ENCODE measurements at places on chromosomes 11 and 22. TPM values are rescaled to one million over a fixed set of nuclear protein-coding genes. Genes with fewer than 3 reads are reported as not detected.

MS4A15 gene
- total RNA-seq, result not detected

DNA sequence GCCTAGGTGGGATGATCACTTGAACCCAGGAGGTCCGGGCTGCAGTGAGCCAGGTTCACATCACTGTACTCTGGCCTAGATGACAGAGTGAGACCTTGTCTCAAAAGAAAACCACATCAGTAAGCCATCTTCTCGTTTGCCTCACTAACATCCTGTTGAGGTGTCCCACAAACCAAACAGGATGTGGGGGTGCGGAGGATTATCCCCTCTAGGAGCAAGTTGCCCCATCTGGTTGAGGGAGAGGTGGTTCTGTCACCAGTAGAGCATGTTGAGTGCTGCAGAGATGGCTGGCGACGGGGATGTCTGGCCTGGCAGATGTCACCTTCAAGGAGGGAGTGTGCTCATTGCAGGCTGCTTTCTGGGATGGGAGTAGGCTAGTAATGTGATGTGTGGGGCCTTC, 72.4 kb downstream of the ZNRF3 start:
- DNase-seq, result no peak

GRCh38 chr22:43884600-43885318, 7.1 kb downstream of the PNPLA5 start:
- no peak for DNase-seq

DNA sequence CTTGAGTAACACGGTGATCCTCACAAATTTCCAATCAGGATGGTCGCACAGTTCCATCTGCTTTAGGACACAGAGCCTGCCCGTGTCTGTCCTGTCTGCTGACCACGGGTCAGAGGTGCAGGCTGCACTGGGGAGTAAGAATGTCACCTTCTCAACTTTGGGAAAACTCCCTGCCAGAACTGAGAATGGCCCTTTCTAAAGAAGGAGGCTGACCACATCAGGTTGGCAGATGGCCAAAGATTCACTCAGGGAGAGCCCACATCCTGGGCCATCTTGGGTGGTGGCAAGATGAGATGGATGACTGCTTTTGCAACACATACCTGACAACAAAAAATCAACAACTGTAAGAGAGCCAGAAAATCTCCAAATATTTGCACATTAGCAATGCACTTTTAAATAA, 101.9 kb downstream of the IGLL1 start:
- peak; percentile 70 for DNase-seq

- no peak for DNase-seq
Observed at GRCh38 chr11:64484191-64485022, 106.6 kb upstream of the SLC22A12 start.

- DNase-seq, result no peak
Observed at GRCh38 chr11:66543263-66544107, 2.4 kb downstream of the ZDHHC24 start.

GRCh38 chr11:124725719-124726105, 14.0 kb upstream of the NRGN start:
- no peak for DNase-seq

DNA sequence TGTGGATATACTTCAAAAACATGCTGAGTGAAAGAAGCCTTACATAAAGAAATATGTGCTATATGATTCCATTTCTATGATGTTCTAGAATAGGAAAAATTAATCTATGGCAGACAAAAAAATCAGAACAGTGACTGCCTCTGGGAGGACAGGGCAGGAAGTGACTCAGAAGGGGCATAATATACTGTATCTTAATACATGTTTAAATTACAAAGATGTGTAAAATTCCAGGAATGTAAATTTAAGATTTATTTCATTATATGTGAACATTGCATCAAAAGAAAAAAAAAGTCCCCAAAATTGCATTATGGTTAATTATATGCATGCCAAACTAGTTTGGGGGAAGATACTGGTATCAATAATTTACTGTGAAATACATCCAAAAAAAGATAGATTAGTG, 32.2 kb downstream of the SBF2 start:
- DNase-seq, result no peak

- no peak for DNase-seq
Observed at GRCh38 chr22:49880281-49880680, 26.6 kb downstream of the ZBED4 start.

GRCh38 chr22:45218976-45219375, 21.7 kb downstream of the KIAA0930 start:
- DNase-seq, result no peak

PNPLA3 gene
- total RNA-seq, result 1.8 TPM

- DNase-seq, result no peak
Observed at GRCh38 chr11:28393348-28393747, 285.2 kb downstream of the METTL15 start.

GRCh38 chr22:50252082-50253045, 1.3 kb upstream of the HDAC10 start:
- peak; percentile 66 for DNase-seq

- peak; percentile 78 for DNase-seq
Observed at GRCh38 chr22:30572840-30573593, 1.4 kb downstream of the GAL3ST1 start.

GRCh38 chr22:25941365-25941960, 199.5 kb downstream of the MYO18B start:
- DNase-seq, result no peak

DNA sequence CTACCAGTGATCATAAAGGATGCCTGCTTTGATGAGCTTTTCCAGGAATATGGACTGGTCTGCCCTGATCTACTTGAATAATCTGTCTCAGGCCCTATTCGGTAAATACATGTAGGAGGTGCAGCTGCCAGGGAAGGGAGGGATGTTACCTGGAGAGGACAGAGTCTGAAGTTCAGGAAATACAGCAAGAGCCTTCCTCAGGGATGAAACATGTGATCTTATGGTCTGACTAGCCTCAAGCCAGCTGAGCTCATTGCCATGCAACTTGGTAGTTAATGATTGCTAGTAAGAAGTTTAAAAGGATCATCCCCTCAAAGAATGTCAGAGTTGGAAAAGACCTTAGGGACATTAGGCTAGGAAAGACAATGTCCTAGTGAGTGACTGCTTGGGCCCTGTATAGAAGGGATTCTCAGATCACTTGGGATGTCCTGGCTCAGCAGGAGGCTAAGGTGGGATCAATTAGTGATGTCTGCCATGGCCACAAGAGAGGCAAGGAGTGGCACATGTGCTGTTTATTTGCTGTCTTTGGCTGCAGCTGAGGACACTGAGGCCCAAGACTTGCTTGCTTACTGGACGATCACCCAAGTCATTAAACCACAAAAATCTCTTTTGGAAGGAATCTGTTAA, 18.5 kb downstream of the PTPRJ start:
- DNase-seq, result peak; percentile 83

- DNase-seq, result peak; percentile 13
Observed at GRCh38 chr11:606245-606644, 9.5 kb downstream of the IRF7 start.

- DNase-seq, result no peak
Observed at GRCh38 chr11:20501971-20502370, 97.4 kb upstream of the SLC6A5 start.

DNA sequence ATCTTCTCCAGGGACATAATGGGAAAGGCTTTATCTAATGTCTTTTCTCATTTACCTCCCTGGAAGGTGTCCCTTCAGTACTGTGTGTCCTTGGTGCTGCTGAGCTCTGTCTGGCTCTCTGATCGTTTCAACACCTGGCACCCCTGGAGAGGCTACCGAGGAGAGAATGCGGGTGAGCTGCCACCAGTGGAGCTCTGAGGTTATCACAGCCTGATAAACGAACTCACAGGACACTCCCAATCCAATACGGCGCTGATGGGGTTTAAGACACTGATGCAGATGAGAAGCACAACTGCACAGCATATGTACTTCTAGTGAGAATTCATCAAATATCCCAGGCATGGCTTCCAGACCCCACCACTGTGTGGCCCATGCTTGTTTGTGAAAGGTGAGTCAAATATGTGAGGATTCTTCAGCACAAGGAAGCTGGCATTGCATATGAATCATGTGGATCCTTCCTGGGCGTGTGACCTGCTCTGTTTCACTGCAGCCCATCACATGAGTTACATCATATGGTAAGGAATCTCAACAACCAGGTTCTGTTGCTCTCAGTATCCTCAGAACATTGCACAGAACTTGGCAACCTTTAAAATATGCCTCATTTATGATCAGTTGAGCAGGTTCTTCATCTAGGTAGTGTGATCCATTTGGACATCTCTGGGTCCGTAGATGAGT, 34.8 kb upstream of the VWA5A start:
- DNase-seq, result no peak

GRCh38 chr22:23604939-23605712, 25.0 kb upstream of the IGLL1 start:
- no peak for DNase-seq

DNA sequence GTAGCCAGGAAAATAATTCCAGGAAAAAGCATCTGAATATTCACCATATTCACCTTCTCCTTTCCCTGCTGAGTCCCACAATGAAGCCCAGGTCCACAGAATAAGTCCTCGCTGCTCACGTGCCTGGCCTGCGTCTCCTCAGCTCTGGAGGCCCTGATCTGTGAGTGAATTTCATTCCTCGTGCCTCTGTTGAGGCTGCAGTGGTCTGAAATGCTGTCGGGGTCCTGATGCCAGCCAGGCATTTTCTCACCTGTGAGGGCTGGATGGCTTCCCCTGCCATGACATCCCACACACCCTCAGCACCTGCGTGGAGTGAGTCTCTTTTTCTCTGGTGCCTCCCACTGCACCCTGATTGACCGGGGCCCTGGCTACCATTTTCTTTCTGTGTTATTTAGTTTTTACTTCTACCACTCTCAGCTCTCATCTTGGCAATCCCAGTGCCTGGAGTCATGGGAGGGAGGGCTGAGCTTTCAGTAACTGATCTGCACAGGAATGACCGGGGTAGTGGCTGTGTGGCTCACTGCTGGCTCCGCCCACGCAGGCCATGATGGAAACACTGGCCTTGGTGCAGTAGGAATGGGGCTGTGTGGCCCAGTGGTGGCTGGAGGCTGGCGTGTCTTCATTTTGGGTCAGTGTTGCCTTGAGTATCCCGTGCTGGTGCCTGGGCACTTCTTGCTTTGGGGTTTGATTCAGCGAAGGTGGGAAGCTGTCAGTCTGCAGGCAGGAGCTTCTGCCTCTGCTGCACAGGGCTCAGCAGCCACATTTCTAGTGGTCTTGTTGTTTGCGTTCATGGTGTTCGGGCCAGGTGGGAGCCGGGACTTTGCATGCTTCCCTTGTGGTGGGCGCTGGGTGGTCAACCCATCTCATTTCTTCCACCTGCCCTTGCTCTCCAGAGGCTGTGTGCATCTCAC, 807.2 kb downstream of the TBC1D22A start:
- no peak for DNase-seq

GLYATL2 gene
- 0.58 TPM for total RNA-seq

DNA sequence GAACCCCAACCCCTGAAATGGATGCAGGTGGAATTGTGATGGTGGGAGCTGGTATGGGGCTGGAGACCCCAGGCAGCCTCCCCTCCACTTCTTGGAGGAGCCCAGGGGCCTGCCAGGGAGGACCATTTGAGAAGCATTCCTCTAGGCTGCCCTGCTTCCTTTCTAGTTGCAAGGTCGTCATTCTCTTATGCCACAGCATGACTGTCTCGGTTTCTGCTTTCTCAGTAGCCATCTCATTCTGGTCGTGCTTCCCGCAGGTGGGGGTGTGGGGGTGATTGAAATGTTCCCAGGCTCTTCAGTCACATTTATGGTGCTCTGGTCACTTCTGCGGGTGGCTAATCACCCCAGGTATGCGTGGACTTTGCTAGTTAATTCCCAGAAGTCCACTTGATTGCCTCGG, 223.7 kb upstream of the TBCEL start:
- no peak for DNase-seq

GRCh38 chr11:39777035-39777434, 1682.4 kb downstream of the LRRC4C start:
- no peak for DNase-seq

STX3 gene
- 28.4 TPM for total RNA-seq

- no peak for DNase-seq
Observed at GRCh38 chr11:130515829-130516553, 67.5 kb downstream of the ADAMTS15 start.

TREH gene
- total RNA-seq, result not detected

SYCE3 gene
- total RNA-seq, result not detected

GRCh38 chr11:106446955-106447354, 369.5 kb downstream of the AASDHPPT start:
- no peak for DNase-seq

DNA sequence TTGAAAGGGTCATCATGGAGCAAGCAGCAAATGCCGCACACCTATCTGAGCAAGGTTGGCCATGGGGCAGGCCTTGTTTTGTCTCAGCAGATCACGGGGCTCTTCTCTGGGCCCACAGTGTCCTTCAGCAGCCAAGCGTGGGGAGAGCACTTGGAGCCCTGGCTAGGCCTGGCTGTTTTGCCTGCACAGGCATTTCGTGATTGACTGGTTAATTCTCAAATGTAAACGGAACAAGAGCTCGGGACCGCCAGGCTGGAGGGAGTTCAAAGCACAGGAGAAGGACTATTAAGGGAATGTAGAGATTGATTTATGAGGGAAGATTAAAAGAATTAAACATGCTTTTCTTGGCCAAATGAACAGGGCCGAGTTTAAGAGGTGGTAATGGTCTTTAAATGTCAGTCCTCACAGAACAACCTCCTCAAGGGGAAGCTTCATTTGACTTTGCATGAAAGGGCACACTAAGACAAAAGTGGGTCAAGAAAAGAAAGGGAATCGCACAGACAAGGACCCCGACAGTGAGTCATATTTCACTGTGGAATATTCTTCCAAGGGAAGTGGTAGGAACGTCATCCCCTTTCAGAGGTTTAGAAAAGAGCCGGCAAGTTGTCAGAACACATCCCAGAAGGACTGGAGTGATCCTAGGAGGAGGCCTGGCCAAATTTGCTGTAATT, 20.7 kb downstream of the SPON1 start:
- no peak for DNase-seq

DNA sequence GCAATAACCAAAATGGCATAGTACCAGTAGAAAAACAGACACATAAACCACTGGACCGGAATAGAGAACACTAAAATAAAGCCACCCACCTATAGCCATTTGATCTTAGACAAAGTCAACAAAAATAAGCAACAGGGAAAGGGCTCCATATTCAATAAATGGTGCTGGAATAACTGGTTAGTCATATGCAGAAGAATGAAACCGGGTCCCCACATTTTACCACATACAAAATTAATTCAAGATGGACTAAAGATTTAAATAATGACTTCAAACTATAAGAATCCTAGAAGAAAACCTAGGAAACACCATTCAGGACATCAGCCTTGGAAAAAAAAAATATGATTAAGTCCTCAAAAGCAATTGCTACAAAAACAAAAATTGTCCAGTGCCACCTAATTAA, 30.1 kb upstream of the NOX4 start:
- DNase-seq, result no peak

LARGE1 gene
- total RNA-seq, result 9.7 TPM

GRCh38 chr22:50146439-50147238, 23.9 kb upstream of the PANX2 start:
- DNase-seq, result peak; percentile 68

DNA sequence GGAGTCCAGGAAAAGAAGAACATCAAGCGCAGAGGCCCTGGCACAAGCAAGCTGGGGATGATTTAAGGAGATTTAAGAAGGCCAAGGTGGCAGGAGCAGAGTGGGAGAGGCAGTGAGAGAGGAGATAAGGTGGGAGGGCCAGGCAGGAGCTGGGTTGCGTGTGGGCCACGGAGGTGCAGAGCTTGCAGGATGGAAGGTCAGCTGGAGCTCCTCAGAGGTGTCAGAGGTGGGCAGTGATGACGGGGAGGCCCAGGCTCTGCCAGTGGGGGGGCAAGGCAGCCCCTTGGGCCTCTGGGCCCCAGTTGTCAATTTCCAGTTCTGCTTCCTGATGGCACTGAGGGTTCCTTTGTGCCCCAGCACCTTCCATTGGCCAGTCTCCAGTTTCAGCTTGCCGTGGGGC, 6.5 kb downstream of the FRMD8 start:
- DNase-seq, result no peak

LPXN gene
- total RNA-seq, result 0.46 TPM

SHISAL1 gene
- 1.2 TPM for total RNA-seq
